ENCODE measurements at places on chromosomes 7 and 10. TPM values are rescaled to one million over a fixed set of nuclear protein-coding genes. Genes with fewer than 3 reads are reported as not detected.
A peak's percentile ranks its signal among the peaks of the same experiment; 100 is the strongest.

The CLIP2 gene
- total RNA-seq: 2.1 TPM

The AMPH gene
- total RNA-seq: 0.14 TPM

The SLC29A3 gene
- 7.3 TPM for total RNA-seq

The CLDN4 gene
- total RNA-seq: not detected

The RADIL gene
- total RNA-seq: 0.16 TPM

The CAPZA2 gene
- total RNA-seq: 128 TPM

The AOC1 gene
- total RNA-seq: 0.16 TPM

The ZNF33A gene
- total RNA-seq: 19.5 TPM

The WDR86 gene
- not detected for total RNA-seq

The SDHAF3 gene
- total RNA-seq: 26.9 TPM

The TDRD1 gene
- 0.11 TPM for total RNA-seq

The MPP7 gene
- total RNA-seq: 0.60 TPM

The IGF2BP3 gene
- 16.6 TPM for total RNA-seq

DNA sequence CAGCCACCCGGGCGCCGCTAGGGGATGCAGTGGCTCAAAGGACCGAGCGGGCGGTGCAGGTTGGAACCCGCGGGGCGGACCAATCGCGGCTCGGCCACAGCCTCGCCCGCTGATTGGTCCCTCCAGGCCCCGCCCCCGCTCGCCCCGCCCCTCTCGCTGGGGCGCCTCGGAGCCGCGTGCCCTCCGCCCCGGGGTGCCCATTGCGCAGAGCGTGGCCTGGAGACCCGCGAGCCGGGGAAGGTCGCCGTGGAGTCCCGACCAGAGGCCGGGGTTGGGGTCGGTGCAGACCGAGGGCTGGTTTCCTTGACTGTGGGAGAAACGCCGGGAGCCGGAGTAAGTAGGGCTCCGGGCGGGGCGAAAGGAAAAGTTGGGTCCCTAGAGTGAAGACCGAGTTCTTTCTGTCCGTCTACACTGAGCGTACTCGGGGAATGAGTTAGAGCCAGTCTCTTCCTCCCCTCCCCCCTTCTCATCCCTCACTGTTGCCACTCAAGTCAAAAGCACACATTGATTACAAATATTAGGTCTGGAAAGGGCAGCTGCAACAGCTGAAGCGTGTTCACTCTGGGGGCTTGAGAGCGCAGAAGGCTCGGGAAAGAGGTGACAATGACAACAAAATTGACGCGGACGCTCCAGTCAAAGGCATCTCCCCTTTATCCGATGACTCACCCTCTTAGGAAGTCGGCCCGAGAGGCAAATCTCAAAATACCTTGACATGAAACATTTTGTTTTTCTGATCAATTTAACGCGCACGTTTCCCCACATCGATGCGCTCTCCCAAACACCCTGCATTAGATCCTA, 843 bp upstream of the GATA3 start:
- H3K4me3 ChIP-seq: peak overlapping the region; percentile 89
- H3K27me3 ChIP-seq: no peaks in the 10 kb centered on the region
- peak overlapping the region; percentile 95 for H3K27ac ChIP-seq
- H3K4me1 ChIP-seq: peaks cover 13% of the 10 kb centered on the region

- no peak for DNase-seq
- H3K36me3 ChIP-seq: peaks cover 4% of the 10 kb centered on the region
- H3K4me3 ChIP-seq: no peak overlapping the region
- H3K27me3 ChIP-seq: peaks cover under 1% of the 10 kb centered on the region
- H3K27ac ChIP-seq: no peak overlapping the region
Observed at GRCh38 chr10:12529976-12530375, 180.6 kb downstream of the CAMK1D start.

GRCh38 chr7:11767148-11767547, 64.8 kb downstream of the THSD7A start:
- no peak overlapping the region for H3K4me3 ChIP-seq
- DNase-seq: no peak
- no peaks in the 10 kb centered on the region for H3K4me1 ChIP-seq
- no peaks in the 10 kb centered on the region for H3K36me3 ChIP-seq

DNA sequence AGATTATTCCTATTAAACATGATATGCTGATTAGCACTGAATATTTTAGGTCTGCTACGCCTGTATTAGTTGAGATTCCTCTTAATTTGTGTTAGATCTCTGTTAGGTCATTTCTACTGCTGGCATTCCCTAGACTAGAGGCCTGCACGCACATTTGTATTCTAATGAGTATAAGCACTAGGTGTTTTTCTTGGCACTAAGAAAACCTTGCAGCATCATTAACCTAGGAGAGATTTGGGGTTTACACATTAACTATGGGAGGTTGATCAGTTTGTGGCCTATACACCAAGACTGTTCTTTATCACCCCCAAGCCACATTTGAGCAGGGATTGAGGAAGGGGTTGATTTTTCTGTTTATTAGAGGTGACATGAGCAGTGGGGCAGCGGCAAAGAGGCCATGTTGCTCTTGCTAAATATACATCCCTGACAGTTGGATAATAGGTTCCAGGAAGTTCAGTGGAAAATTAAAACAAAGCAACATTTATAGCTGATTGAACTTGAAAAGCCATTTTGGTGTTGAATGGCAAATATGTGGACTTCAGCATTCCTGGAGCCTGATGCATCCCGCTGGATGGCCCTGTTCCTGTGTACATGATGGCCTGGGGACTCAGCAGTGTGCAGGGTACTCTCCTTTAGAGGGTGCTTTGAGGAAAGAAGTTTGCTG, 65.2 kb downstream of the GBF1 start:
- H3K27me3 ChIP-seq: no peaks in the 10 kb centered on the region
- no peak overlapping the region for H3K27ac ChIP-seq
- H3K36me3 ChIP-seq: peaks cover 15% of the 10 kb centered on the region
- peaks cover 20% of the 10 kb centered on the region for H3K4me1 ChIP-seq

- DNase-seq: no peak
- H3K4me1 ChIP-seq: peaks cover 69% of the 10 kb centered on the region
- peak overlapping the region; percentile 76 for H3K27ac ChIP-seq
- H3K36me3 ChIP-seq: no peaks in the 10 kb centered on the region
- H3K27me3 ChIP-seq: peaks cover 2% of the 10 kb centered on the region
Observed at GRCh38 chr10:50511492-50512213, 112.1 kb downstream of the SGMS1 start.

- no peaks in the 10 kb centered on the region for H3K27me3 ChIP-seq
- peaks cover 5% of the 10 kb centered on the region for H3K4me1 ChIP-seq
Observed at GRCh38 chr7:909358-910329, 33.3 kb downstream of the GET4 start.

- H3K27me3 ChIP-seq: no peaks in the 10 kb centered on the region
- no peak for DNase-seq
- peaks cover 21% of the 10 kb centered on the region for H3K36me3 ChIP-seq
- peaks cover 7% of the 10 kb centered on the region for H3K4me1 ChIP-seq
- no peak overlapping the region for H3K4me3 ChIP-seq
Observed at GRCh38 chr7:152048051-152048450, 22.6 kb downstream of the GALNT11 start.

GRCh38 chr10:30842894-30843293, 188.8 kb downstream of the ZNF438 start:
- no peaks in the 10 kb centered on the region for H3K4me1 ChIP-seq
- no peak overlapping the region for H3K4me3 ChIP-seq
- H3K27me3 ChIP-seq: no peaks in the 10 kb centered on the region
- no peaks in the 10 kb centered on the region for H3K36me3 ChIP-seq
- no peak overlapping the region for H3K27ac ChIP-seq
- no peak for DNase-seq

DNA sequence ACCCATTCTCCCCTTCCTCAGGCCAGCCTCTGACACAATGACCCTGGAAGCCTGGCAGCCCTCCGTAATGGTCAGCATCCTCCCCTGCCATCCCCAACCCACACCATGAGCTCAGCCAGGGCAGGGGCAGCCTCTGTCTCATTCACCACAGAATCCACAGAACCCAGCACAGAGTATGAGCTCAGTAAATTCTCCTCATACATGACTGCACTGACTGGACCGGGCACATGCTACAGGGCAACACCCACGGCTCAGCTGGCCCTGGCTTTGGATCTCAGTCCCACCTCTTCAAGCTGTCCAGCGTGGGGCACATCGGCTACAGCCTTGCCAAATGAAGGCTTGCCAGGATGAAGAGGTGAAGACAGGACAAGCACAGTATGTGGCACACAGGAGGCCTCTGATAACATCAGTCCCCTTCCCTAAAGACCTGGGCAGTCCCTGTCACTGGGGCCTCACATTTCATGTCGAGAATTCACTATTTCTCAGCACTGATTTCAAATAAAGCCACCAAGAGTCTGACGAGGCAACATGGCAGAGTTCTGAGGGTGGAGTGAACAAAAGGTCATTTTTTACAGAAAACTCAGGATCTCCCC, 7.9 kb downstream of the GPRIN2 start:
- no peaks in the 10 kb centered on the region for H3K36me3 ChIP-seq
- no peak for DNase-seq
- H3K27me3 ChIP-seq: peaks cover 3% of the 10 kb centered on the region
- no peak overlapping the region for H3K27ac ChIP-seq
- no peaks in the 10 kb centered on the region for H3K4me1 ChIP-seq
- no peak overlapping the region for H3K4me3 ChIP-seq

DNA sequence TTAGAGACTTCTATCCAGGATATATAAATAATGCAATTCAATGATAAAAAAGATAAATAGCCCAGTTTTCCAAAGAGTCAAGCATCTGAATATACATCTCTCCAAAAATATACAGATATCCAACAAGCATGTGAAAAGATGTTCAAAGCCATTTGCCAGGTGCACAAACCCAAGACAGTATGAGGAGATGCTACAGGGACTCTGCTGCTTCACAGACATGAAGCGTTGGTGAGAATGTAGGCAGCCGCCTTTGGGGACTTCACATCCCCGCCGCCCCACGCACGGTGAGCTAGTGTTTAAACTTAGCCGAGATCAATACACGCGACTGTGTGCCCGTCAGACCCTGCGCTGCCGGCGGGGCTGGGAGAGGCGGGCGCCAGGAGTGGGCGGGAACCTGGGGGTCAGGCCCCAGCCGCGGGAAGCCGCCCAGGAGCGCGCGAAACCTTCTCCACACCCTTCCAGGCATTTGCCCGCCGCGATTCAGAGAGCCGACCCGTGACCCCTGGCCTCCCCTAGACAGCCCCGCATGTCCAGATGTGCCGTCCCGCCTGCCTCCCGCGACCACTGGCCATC, 927 bp upstream of the ALOX5 start:
- H3K27me3 ChIP-seq: peaks cover 76% of the 10 kb centered on the region
- H3K27ac ChIP-seq: no peak overlapping the region
- no peaks in the 10 kb centered on the region for H3K36me3 ChIP-seq

DNA sequence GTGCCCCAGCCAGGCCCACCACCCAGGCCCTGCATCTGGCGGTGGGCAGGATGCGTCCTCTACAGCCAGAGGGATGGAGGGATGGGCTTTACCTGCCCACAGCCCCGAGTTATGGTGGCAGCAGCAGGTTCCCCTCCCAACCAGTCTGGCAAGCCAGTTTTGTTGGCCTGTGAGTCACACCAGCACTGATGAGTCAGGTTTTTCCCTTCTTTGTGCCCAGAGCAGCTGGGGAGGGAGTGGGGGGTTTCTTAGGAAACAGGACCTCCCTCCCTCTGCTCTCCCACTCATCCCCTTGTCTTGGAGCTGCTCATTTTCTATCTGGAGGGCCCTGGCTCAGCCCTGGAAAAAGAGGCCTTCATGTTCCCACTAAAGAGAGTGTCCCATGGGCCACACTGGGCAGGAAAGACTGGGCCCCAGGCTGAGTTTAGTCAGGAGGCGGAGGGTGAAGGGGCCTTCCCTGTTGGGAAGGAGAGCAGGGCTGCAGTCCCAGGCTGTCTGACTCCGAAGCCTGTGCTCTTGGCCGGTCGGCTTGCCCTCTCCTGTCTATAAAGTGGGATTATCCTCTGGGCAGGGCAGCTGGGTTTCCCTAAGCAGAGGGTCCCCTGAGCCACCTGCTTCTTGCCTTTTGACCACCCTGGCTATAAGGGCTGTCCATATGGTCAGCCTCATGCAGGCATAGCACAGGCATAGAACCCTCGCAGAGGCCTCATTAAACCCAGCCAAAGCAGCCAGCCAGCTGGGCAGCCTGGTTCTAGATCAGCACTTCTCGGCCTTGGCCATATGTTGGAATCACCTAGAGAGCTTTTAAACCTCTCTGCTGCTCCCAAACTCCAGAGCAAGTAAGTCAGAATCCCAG, 30.2 kb upstream of the ANKRD2 start:
- no peak for DNase-seq
- H3K27me3 ChIP-seq: no peaks in the 10 kb centered on the region
- H3K27ac ChIP-seq: peak overlapping the region; percentile 65
- no peaks in the 10 kb centered on the region for H3K36me3 ChIP-seq
- peaks cover 22% of the 10 kb centered on the region for H3K4me1 ChIP-seq
- no peak overlapping the region for H3K4me3 ChIP-seq

DNA sequence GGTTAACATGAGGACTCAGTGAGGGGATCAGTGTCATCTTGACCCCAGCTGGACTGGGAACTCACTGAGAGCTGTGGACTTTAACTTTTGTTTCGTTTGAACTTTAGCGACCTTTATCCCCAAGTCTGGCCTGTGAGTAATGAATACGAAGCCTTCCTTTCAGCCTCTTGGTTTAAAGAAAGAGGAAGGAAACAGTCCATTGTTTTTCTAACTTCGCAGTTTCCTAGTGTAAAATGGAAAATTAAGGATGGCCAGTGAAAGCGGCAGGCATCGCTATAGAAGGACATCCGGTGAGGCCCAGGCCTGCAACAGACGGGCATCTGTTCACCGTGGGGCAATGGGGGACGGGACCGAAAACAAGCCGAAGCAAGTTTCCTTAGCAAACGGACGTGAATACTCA, 44.1 kb upstream of the ADO start:
- peaks cover 23% of the 10 kb centered on the region for H3K4me1 ChIP-seq
- no peak overlapping the region for H3K4me3 ChIP-seq
- peaks cover 3% of the 10 kb centered on the region for H3K27me3 ChIP-seq
- no peaks in the 10 kb centered on the region for H3K36me3 ChIP-seq
- no peak for DNase-seq

- peaks cover 4% of the 10 kb centered on the region for H3K36me3 ChIP-seq
- no peak for DNase-seq
- H3K27me3 ChIP-seq: no peaks in the 10 kb centered on the region
- H3K4me3 ChIP-seq: no peak overlapping the region
- H3K4me1 ChIP-seq: peaks cover 5% of the 10 kb centered on the region
Observed at GRCh38 chr7:107692501-107692900, 31.9 kb downstream of the SLC26A4 start.

- H3K4me1 ChIP-seq: peaks cover 64% of the 10 kb centered on the region
- peaks cover 20% of the 10 kb centered on the region for H3K36me3 ChIP-seq
- H3K4me3 ChIP-seq: peak overlapping the region; percentile 98
- DNase-seq: no peak
Observed at GRCh38 chr10:88991899-88992320, 1.3 kb downstream of the FAS start.

DNA sequence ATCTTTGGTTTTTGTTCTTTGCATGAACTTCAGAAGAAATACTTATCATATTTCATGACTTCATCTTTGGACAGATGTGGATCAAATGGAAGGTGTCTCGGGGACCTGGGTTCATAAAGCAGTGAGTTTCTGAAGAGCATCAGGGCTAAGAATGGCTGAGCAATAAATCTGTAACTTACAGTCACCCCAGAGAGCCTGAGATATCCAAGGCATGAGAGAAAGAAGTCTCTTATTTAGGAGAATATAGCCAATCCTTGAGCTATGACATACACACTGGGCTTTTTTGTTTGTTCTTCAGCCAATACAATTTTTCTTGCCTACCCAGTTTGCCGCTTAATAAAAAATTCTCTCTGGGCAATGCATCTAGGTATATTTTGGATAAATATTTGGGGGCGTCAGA, 252.6 kb upstream of the INHBA start:
- DNase-seq: no peak
- peaks cover 9% of the 10 kb centered on the region for H3K27me3 ChIP-seq

- no peaks in the 10 kb centered on the region for H3K4me1 ChIP-seq
- H3K36me3 ChIP-seq: peaks cover 77% of the 10 kb centered on the region
- H3K4me3 ChIP-seq: no peak overlapping the region
- H3K27ac ChIP-seq: no peak overlapping the region
Observed at GRCh38 chr10:69398466-69398865, 18.3 kb downstream of the TACR2 start.

Data from activated T-helper 2 cell treated with anti-CD3 and anti-CD28 coated beads, Interferon-gamma antibody, Interleukin-2, Interleukin-4, amounts not matched to agents 10 μg/mL and 5 μg/mL and 100 μg/mL, durations not matched to agents 14 hours and 24 hours and 36 hours (primary cell).